ENCODE measurements at places on chromosomes 7 and 10.

DNA sequence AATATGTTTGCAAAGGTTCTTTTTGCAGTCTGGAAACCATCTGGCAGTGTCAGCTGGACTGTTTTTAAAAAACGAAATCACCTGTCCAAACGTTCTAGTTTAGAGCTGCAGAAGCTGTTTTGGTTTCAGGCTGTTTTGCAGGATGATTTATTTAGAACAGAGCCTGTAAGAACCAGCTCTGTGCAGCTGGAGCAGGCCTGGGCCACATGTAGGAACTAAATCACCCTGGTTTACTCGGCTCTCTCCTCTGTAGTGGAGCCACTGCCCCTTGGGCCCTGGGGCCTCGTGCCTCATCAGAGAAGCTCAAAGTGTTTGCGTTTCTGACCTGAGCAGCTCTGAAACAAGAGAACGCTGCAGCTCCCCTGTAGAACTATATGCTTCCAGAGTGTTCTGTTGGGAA lies 142.5 kb downstream of the ACTR3B start:
- no peak for DNase-seq

GRCh38 chr7:92633211-92633906 lies 43.2 kb upstream of the FAM133B start:
- no peak for DNase-seq

DNA sequence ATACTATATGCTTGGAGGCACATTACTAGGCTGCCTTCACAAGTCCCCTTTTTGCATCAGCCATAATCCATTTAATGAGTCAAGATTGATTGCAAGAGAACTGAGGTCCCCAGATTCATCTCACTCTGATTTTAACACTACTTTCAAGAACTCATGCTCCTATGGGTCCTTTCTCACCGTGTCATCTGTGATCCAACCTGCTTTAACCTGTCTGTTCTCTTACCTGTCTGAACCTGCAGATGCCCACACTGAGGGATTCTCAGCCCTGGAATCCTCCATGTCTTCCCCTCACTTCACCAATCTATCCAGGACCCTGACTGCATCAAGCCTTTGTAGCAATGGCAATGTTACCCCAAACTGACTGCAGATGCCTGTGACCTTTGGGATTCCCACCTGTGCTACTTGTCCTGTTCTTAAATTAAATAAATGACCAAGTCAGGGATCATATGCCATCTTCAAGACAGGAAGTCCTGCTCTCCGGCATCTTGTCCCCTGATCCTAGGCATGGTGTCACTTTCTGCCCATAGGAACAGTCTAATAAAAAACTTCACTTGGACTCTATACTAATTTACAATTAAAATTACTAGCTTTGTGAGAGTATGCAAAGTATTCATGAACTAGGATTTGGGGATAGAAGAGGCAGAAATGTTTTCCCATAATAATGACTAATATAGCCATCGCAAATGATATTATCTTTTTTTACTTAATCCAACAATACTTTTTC lies 25.9 kb upstream of the GOT1 start:
- no peak for DNase-seq

DNA sequence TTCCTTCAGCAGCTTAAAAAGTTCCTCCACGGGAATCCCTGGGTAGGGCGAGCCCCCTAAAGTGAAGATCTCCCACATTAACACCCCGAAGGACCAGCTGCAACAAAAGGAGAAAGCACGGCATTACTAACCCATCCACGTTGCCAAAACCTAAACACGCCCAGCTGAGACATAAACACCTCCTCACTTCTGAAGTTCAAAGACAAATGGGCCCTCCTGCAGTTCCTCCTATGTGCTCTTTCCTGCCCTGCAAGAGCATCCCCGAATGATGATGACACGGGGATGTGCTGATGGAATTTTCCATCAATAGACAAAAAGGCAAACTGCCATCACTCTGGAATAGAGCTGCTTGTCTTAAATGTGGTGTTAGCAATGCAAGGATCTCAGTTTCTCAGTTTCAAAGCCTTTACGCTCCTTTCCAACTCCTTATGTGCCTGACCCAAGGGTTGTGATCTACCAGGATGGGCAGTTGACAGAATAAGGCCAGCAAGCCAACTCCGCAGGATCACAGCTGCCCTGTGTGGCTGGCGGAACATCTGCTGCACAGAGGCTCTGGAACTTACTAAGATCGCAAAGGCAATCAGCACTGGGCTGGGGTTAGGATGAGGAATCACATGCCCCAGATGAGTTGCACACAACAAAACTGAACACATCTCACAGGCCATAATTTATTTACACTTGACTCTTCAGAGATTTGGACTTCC lies 112.7 kb downstream of the FGFR2 start:
- DNase-seq = no peak

DNA sequence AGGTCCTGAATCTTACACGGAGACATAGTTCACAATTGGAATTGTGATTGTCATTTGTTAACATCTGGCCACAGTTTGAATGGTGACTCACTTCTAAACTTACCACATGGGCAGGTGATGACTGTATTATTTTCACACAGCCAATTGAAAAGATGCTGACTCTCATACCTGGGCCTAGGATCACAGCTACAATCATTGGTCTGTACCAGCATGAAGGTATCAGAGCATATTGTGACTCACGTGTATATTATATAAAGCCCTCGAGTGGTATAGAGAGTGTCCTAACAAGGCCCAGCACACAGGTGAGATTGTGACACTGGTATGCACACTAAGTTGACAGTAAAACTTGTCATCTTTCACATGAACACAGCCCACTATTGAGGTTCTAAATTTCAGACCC lies 9.4 kb upstream of the ZNF107 start:
- no peak for DNase-seq

DNA sequence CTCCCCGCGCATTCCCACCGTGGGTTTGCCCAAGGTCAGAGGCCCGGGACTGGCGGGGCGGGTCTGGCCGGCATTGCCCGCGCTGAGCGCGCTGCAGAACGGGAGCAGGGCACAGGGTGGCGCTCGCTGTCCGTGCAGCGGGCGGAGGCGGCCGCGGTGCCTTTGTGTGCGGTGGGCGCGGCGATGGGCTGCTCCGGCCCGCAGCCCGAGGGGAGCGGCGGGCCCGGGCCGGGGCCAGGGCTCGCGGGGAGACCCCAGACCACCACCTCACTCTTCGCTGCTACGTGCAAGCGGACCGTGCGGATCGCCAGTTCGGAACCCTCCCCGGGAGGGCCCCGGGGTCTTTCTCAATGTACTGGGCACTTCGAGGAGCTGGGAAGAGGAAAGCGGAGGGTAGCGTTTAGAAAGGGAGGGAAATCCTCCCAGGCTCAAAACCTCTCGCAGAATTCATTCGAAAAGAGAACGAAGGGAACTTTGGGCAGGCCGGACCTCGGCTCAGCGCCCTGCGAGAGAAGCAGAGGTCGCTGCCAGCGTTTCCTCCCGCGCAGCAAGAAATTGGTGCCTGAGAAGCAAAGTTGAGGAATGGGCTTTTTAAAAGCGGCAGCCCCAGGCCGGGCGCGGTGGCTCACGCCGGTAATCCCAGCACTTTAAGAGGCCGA lies 8.5 kb downstream of the SP8 start:
- no peak for DNase-seq

DNA sequence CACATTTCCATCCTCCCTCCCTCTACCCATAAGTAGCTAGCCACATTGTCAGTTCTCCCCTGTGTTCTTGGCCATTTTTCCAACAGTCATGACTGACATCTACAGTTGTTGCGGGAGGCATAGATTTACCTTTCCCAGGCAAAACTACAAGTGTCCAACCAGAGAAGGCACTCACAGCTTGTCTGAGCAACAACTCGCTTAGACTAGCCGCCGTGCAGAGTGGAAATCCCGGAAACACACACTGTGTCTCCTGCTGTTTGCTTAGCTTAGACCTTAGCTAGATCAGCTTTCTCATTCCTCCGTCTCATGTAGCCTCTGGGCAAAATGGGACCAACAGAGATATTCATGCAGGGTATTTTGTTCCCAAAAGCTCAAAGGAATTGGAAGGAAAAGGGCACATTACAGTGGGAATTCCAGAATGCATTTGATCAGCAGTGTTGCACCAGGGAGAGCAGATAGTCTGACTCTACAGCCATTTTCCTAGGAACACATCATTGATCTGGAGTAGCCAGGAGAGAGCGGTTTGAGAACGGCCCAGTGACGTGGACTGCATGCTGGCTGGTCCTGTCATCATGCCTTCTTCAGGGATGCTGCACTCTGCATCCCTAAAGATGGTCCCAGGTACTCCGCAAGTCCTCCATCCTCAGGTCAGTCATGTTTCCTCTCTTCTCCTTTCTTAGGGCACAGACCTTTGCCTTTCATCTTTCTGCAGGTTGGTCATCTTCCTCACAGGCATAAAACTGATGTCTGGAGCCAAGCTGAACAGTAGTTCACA lies 89.4 kb downstream of the C10orf90 start:
- DNase-seq = no peak

DNA sequence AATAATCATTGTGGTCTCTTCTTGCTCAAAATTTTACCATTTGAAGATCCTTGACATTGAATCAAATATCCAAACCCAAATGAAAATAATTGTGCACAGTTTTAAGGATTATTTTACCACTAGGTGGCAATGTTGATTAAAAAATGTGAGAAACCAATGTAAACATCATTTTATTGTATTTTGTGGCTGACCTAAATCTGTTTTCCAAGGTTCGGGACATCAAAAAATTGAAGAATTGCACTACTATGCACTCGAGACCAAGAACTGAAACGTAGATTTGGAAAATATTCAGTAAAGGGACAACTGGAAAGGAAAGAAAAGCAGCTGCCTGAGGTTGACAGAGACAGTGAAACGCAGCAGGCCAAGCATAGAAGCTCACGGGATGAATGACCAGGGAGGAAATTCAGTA lies 259.3 kb downstream of the SNX13 start:
- DNase-seq = no peak

DNA sequence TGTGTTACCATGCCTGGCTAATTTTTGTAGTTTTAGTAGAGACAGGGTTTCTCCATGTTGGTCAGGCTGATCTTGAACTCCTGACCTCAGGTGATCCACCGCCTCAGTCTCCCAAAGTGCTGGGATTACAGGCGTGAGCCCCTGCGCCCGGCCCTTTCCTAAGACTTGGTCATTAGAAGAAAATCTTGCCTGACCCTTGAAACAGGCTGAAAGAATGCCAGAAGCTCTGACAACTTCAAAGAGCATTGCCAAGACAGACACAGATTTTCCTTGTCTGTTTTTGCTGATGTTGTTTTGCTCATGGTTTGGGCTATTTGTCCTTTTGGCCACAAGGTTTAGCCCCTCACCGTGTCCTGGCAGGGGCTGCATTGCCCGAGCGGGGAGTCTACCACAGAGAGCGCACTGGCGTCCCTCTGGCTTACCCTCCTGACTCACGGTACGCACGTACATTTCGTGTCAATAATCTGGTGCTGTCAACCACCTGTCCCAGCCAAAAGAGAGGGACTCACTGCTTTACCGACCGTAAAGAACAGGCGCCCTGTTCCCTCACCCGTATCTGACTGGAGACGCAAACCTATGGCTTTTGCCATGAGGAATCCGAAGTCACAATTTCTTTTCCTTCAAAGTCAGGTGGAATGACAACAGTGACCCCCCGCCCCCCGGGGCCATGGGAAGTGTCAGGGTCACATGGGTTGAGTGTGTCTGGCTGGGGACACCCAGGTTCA lies 10.1 kb upstream of the INPP5A start:
- no peak for DNase-seq

- DNase-seq = no peak
Observed at GRCh38 chr7:99032928-99033327, 111.0 kb downstream of the SMURF1 start.

GRCh38 chr7:151665368-151665767 lies 145.7 kb upstream of the RHEB start:
- DNase-seq = no peak

DNA sequence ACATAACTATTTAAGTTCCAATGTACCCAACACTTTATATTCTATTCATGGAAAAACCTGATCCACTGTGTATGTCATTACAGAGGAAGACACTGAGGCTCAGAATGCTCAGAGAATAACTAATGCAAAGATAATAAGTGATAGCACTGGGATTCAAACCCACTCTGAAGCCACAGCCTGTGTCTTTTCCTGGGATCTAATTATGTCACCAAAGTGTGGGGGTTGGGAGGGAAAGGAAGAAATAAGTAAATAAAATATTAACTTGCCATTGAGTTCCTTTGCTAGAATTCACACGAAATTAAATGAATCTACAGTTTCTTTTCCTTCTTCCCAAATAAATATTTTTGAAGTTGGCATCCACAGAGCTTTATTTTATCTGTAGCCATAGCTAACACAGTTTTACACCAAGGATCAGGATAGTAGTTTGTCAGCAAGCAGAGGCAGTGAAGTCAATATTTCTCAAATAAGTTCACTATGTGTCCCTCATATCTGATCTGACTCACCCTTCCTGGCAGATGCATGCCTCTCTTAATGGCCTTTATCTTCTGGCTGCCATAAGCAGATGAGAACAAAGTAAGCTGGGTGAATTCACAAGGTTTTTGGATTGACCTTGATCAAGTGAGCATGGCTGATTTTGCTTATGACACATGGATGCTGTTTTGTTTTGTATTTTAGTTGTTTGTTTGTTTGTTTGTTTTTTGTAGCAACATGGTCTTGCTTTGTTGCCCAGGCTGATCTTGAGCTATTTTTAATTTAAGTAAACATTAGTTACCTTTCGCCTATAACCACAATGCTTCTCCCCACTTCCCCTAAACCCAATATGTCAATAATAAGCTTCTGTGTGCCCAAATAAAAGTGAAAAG lies 6.3 kb downstream of the RAPGEF5 start:
- no peak for DNase-seq
